ENCODE measurements at places on chromosomes 1 and 21.

DNA sequence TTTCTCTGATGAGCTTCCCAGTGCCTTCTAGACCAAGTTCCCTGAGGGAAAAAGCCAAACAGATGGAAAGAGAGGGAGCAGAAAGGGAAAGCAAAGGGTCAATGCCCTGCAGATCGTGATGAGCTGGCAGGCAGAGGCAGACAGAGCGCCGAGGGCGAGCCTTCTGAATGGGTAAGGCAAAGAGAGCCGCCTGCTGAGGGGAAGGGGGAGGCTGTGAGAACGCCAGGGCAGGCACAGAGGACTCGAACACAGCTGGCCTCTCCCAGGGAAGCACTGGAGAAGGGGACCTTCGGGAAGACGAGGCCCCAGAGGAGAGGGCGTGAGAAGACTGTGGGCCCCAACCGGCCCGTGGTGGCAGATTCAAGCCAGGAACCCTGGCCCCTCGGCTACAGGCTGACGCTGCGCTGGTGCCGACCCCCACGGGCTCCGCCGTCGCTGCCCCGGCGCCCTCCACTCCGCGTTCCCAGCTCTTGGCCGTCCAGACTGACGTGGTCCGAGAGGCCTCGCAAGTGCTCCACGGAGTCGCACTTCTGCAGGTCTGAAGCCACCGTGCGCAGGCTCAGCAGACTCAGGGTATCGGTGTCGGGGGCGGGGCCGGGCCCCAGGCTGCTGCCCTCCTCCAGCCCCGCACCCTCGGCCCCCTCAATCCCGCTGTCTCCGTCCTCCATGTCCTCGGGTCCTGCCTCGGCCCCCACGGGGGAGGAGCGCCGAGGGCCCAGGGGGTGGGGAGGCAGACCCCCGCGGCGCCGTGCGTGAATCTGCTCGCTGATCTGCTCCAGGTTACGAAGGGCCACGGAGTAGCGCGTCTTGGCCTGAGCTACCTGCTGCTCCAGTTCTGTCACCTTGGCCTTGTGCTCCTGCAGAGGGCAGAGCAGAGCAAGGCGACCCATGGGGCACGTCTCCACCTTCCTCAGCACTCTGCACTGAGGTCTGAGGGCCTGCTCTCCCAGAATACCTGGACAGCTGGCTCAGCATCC lies 13.9 kb downstream of the SH3BP5L start:
- DNase-seq, result no peak

GRCh38 chr1:36885540-36886357 lies 148.6 kb downstream of the GRIK3 start:
- DNase-seq, result no peak

GRCh38 chr21:36552434-36552785 lies 72.5 kb upstream of the CLDN14 start:
- DNase-seq, result no peak

DNA sequence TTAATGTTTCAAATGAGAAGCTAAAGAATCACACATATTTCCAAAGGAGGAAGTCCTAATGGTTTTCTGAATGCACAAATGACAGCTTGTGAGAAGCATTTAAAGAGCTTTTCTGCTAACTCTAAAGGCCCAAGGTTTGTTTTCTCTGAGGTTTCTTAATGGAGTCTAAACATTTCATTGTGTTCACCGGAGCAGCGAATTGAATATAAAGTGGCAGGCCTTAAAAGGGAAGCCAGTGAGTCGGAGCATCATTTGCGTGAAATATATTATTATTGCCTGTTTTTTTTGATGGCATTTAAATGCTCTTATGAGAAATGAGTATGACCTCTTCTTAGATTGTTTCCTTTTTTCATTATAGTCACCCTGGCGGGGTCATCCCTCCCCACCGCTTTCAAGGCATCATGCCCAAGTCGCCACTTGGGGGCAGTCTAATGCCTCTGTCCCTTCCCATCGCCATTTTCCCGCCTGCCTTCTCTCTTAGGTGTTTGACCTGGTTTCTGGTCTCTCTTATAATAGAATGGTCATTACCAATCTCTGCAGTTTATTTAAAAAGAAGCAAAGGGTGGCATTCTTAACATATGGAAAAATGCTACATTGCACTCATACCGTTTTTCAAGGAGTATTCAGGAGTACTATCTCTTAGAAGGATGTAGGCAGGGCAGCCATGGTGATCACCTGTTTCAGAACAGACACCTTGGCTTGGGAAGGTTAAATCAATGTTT lies 25.3 kb upstream of the OVAAL start:
- peak; percentile 67 for DNase-seq

GRCh38 chr1:241532864-241533263 lies 686 bp downstream of the KMO start:
- DNase-seq, result no peak

DNA sequence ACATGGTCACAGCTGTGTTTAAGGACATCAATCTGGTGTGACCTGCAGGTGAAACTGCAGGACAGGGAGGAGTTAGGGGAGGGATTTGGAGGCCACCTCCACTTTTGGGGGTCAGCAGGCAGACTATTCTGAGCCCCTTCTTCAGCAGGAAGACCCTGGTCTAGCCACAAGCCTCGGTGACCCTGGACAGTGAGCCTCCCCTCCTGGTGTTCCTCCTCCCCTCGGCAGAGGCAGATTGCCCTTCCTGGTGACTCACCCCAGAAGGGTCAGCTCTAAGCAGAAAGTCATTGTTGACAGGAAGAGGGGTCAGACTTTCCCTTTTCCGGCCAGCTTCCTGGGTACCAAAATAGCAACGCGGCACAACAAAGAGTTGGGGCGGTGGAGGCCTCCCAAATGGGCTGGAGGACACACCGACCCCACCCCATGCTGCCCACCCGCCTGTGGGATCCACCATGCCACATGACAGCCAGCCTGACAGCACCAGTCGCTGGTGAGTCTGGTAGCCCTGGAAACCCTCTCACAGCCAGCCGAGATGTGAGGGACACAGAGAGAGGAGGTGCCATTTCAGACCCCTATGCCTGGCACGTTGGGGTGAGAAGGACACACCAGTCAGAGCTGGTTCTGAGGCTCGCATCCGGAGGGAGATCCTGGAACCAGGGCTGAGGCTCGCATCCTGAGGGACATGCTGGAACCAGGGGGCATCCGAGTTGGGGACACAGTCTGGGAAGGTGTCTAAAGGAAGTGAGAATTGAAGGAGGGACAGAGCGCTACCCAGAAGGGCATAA lies 14.7 kb upstream of the CSF1 start:
- DNase-seq, result no peak

- DNase-seq, result no peak
Observed at GRCh38 chr1:99369154-99369553, 104.9 kb downstream of the PLPPR4 start.

DNA sequence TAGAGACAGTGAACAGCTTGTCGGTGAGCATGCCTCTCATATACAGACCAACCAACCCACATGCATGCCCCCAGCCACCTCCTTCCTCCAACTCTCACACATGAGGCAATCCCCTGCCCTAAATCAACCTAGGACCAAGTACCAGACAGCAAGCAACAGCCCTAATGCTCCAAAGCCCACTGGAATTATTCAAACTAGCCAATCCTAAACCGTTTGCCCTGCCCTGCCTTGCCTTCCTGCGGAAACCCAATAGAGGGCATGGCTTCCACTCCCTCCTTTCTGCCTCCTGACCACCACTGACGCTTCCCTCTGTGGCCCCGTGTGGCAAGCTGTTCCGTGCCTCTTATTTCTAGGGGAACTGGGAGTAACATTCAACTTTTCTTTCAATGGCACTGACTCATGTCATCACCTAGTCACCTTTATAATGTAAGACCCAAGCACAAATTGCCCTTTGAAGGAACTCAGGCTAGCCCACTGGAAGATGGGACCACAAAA lies 129.3 kb upstream of the GJB5 start:
- DNase-seq, result no peak
